ENCODE measurements at places on chromosomes 4 and X. TPM values are rescaled to one million over a fixed set of nuclear protein-coding genes. Genes with fewer than 3 reads are reported as not detected.

The NLRP2B gene
- not detected for total RNA-seq

The JADE3 gene
- total RNA-seq: 2.8 TPM

The CENPC gene
- total RNA-seq: 11.1 TPM

The PDCL2 gene
- not detected for total RNA-seq

The SOX3 gene
- total RNA-seq: not detected

DNA sequence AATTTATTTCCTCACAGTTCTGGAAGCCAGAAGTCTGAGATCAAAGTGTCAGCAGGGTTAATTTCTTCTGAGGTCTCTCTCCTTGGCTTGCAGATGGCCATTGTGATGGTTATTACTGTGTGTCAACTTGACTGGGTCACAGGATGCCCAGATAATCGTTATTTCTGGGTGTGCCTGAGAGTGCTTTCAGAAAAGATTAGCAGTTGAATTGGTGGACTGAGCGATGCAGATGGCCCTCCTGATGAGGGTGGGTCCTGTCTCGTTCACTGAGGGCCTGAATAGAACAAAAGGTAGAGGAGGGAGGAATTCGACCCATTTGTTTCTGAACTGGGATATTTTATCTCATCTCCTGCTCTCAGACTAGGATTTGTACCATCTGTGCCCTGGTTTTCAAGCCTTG, 15.7 kb downstream of the SMIM43 start:
- DNase-seq: no peak

GRCh38 chr4:57148831-57149505, 38.8 kb upstream of the IGFBP7 start:
- peak; percentile 59 for DNase-seq

DNA sequence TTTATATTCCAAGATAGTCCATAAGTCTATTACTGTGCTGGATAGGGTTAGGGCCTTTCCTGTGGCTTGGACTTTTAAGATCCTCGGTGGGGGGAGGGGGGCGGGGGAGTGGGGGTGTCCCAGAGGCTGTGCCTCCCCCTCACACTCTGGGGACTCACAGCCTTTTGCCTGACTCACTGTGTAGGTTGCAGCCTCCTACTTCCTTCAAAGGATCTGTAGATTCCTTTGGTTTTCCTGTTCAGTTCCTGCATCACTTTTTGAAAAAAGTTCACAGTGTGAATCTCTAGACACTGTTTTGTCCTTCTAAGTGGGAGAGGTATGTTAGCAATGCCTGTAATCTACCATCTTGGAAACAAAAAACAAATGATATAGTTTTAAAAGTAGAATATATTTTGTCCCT, 999.9 kb downstream of the GLUD2 start:
- no peak for DNase-seq

GRCh38 chrX:76427560-76428242, at the start of gene MAGEE1:
MAGEE1 (plus strand) TSS chrX:76427710; CDS start chrX:76427931, 221 bp downstream.
- DNase-seq: peak; percentile 75

GRCh38 chr4:189304809-189305208, 635.9 kb upstream of the FRG1 start:
- no peak for DNase-seq

- DNase-seq: no peak
Observed at GRCh38 chr4:9964879-9965278, 56.4 kb downstream of the SLC2A9 start.

DNA sequence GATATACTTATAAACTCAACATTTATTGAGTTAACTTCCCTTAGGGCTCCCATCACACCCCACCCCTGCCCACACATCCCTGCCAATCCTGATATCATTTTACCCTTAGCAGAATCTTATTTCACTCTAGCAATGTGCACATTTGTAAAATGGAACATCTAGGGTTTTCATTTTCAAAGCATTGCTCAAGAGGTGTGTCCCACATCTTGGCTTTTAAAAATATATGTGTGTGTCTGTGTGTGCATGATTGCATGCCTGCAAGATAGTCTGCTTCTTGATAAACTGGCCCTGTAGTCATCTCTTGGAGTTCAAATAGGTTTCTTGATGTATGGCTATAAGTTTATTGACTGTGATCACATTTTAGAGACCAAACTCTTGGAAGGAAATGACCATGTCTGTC, 26.4 kb upstream of the EGF start:
- no peak for DNase-seq
